ENCODE measurements at places on chromosomes 6 and 20.

GRCh38 chr20:59782986-59783640 lies 150.3 kb downstream of the SYCP2 start:
- peak; percentile 61 for DNase-seq

GRCh38 chr6:83307849-83308248 lies 114.7 kb downstream of the RWDD2A start:
- DNase-seq, result no peak

DNA sequence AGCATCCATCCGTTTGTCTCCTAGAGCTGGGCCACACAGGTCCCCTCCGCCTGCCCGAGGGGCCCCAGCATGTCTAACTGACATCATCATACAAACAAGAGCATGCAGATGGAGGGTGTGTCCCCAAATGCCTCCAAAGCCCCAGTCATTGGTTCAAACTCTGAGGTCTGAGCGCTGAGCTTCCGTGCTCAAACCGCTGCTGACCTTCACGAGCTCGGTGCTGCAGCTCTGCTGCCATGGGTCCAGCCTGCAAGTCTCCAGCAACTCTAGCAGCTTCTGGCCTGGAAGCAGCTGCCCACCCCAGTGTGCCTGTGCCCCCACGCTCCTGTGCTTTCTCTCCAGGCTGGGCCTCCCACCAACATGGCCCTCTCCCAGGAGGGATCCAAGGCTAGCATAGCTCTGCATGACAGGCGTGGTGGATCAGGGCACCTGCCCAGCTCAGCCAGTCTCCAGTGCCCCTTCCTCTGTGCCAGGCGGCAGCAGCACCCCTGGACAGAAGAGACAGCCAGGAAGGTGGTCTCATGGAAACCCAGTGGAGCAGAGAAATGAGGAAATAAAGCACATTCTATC lies 131.6 kb upstream of the PMEPA1 start:
- DNase-seq, result peak; percentile 4

- DNase-seq, result no peak
Observed at GRCh38 chr6:151284012-151284411, 44.2 kb downstream of the AKAP12 start.

DNA sequence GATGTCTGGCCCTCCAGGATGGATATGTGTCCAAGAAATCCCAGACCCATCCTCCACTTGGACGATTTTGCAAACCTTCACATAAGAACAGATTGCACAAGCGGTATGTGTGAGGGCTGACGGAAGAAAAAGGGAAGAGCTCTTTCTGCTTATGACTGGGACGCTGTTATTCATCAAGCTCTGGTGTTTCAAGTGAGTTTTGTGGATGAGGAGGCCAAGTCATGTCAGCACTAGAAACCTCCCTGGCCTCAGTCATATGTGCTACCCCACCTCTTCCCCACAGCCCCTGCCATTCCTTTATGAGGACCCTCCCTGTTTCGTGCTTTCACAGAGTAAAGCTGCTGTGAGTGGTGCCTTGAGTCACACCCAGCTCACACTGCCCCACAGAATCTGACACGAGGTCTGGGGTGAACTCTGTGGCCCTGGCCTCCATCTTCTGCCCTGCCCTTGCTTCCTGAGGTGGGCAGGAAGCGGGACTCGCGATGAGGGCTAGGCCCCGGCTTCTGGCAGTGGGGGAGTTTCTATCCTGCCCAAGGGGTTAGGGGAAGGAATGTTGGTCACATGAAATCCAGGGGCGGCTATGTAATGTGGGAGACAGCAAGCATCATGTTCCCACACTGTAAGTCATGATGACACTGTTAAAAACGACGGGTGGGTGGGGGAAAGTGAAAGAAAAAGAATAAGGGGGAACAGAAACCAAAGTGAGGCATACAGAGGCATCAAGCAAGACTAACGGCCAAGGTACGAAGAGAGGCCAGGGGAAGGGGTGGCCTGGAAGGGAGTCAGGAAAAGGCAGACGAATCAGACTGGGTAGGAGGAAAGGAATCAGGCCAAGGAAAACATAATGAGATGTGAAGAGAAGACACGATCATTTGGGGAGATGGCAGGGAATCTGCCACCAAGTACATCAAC lies 78.1 kb downstream of the PRDM1 start:
- DNase-seq, result peak; percentile 88

DNA sequence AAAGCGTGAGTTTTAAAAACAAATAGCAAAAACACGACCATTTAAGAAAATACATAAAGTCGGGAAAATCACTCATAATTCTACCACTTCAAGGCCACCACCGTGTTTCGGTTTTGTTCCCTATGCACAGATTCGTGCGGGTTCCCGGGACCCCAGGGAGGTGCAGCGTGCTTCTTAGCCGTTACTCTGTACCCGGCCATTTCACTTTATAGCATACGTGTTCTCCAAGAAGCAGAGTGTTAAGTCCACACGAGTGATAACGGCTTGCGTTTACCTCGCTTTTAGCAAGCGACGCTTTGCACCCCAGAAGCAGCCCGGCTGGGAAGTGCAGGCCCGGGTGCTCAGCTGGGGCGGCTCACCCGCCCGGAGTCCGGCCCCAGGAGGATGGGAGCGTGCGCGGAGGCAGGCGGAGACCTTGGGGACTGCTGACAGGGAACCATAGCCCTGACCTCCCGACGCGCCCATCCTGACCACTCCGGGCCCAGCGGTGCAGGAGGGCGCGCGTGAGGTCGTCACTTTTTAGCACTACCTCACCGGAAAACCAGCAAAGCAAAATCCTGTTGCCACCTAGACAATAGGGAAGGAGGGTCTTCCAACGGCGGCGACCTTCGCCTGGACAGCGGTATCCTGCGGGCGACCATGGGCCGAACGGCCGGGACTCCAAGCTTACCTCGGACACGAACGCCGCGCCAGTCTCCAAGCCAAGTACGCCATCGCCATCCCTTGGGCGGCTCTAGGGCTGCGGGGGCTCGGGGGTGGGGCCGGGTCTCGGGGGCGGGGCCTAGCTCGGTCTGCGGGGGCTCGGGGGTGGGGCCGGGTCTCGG lies at the start of gene ECI2:
Gene ECI2 (minus strand): TSS at position 735 of the 824 bp plus-strand sequence. CDS start 15 bp downstream, at position 720.
- no peak for DNase-seq

- no peak for DNase-seq
Observed at GRCh38 chr20:64039293-64040160, 3.5 kb downstream of the C20orf204 start.

- no peak for DNase-seq
Observed at GRCh38 chr6:135185483-135185882, 4.4 kb downstream of the MYB start.

DNA sequence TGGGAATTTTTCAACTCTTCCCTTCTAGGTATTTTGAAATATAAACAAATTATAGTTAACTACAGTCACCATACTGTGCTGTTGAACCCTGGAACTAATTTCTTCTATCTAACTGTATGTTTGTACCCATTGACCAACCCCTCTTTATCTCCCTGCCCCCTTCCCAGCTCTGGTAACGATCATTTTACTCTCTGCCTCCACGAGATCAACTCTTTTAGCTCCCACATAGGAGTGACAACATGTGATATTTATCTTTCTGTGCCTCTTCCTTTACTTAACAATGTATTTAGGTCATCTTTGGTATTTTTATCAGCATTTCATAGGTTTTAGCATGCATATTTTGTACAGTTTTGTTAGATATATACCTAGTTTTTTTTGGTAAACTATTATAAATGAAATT lies 45.9 kb downstream of the ASXL1 start:
- DNase-seq, result no peak

GRCh38 chr6:87093199-87093598 lies 1.7 kb downstream of the CGA start:
- no peak for DNase-seq

GRCh38 chr6:137995371-137995770 lies 111.8 kb downstream of the PERP start:
- no peak for DNase-seq
